ENCODE measurements at places on chromosomes 2 and 18.

DNA sequence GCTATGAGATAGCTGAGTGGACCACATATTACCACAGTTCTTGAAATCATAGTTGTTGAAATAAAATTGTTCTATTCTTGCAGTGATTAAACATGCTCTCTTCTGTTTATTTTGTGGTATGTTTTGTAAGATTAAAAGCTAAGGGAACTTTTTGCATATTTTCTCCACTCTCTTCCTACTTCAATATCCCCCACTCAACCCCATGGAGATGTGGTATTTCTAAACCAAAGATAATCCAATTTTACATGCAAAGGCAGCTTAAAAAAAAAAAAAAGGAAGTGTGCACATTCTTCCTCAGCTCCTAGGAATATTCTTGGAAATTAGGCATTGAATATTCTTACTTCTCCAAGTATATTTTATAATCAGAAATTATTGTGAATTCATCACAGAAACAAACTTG lies 15.0 kb upstream of the PAX3 start:
- no peak for DNase-seq

- no peak for DNase-seq
Observed at GRCh38 chr18:40485318-40485717, 1469.7 kb upstream of the PIK3C3 start.

GRCh38 chr2:235183786-235184185 lies 232.0 kb downstream of the SH3BP4 start:
- DNase-seq, result no peak

DNA sequence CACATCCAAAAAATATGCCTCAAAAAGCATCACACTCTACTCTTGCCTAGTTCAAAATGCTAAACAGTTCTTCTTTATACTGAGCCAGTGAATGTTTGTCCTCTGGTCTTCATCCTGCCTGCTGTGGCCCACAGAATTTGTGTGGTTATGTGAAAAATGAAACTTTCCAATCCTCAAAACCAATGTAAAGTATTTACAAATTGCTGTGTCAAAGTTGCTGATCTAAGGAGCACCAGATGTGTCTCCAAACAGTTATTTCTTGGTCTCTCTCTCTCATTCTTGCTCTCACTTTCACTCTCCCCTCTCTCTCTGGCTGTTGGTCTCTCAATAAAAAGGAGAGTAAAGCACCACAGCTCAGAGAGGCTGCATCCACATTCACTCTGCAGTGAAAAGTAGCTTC lies 23.0 kb downstream of the EPHA4 start:
- no peak for DNase-seq

DNA sequence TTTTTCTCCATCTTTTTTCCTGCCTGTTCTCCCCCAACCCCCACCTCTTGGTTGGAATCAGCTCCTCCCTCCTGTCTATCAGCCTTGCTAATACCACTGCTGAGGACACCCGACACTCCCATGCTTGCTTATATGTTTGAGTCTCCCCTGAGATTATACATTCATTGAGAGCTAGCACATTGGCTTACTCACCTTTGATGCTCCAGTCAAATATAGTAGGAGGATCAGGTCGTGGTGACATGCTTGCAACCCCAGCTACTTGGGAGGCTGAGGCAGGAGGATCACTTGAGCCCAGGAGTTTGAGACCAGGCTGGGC lies 91.5 kb upstream of the CCBE1 start:
- no peak for DNase-seq

- no peak for DNase-seq
Observed at GRCh38 chr2:20797096-20797495, 25.8 kb downstream of the LDAH start.

- no peak for DNase-seq
Observed at GRCh38 chr2:174682578-174683391, 81.5 kb downstream of the CHRNA1 start.

Measured in HCT116 (cell line).